ENCODE measurements at places on chromosomes 12 and 14.

- DNase-seq: no peak
Observed at GRCh38 chr14:61254808-61255526, 26.2 kb downstream of the TMEM30B start.

DNA sequence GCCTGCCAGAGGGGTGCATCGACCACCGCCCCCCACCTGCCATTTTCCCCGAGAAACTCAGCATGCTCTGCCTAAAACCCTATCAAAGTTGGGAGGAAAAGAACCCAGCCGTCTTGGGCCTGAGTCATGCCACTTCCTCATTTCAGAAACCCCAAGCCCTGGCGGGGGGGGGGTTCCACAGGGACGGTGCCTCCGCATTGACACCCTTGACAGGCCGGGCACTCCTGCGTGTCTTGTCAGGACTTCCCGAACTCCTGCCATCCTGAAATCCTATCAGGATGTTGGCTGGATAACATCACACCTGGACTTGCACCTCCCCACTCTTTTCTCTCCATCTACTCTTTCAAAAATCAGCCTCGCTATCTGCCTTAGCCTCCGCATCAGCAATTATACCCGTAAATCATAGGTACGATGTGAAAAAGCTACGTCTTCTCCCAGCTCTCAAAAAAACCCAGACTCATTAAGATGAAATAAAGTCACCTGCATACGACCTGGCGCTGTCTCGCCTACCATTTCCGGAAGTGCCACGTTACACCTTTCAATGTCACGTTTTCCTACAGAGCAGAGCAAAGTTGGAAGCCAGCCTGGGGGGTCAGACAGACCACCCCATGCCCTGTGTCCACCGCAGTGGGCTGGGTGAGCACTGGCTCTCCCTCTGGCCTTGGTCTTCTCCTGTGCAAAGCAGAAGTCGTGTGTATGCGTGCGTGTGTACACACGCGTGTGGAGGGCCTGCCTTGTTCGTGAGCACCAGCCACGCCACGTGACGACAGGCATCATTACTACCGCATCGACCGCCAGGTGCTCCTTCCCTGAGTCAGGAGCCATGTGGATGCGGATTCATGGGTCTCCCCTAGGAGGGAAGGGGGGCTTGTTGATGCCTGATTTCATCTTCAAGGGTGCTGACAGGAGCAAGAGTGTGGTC, 96.7 kb downstream of the RFLNA start:
- DNase-seq: no peak

GRCh38 chr14:23370221-23370620, 2.4 kb upstream of the IL25 start:
- no peak for DNase-seq

DNA sequence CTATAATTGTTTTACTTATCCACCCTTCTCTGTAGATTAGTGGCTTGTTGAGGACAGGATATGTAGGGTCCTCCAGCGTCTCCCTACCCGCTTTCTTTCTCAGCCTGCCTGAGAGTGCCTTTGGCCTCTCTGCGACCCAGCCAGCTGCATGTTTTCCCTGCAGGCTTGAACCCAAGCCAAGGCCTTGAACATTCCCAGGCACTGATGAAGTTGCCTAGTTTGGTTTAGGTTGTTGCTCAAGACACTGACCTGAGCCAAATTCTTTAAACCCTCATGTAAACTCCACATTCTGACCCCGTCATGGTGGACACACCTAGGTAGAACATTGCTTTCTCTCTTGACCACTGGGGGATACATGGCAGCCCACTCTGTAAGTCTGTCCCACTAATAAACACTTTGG, 33.4 kb upstream of the TXNRD1 start:
- peak; percentile 89 for DNase-seq

GRCh38 chr12:31914927-31915326, 44.3 kb upstream of the RESF1 start:
- DNase-seq: no peak

DNA sequence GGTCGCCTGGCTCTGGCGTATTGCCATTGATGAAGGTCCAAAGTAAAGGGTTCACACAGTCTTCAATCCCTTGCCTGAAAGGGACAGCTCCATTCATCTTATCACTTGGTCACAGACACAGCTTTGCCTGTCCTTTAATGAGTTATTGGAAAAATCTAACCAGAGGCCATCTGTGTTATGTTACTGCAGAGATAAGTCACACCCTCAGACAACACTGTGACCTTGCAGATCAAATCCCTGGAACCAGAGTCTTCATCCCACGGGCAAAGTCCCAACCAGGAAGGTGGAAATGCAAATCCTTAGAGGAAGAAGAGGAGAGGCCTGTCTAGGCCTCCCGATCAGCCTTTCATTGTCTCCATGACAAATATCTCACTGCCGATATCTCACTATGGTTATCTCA, 68.3 kb upstream of the SCN8A start:
- no peak for DNase-seq

DNA sequence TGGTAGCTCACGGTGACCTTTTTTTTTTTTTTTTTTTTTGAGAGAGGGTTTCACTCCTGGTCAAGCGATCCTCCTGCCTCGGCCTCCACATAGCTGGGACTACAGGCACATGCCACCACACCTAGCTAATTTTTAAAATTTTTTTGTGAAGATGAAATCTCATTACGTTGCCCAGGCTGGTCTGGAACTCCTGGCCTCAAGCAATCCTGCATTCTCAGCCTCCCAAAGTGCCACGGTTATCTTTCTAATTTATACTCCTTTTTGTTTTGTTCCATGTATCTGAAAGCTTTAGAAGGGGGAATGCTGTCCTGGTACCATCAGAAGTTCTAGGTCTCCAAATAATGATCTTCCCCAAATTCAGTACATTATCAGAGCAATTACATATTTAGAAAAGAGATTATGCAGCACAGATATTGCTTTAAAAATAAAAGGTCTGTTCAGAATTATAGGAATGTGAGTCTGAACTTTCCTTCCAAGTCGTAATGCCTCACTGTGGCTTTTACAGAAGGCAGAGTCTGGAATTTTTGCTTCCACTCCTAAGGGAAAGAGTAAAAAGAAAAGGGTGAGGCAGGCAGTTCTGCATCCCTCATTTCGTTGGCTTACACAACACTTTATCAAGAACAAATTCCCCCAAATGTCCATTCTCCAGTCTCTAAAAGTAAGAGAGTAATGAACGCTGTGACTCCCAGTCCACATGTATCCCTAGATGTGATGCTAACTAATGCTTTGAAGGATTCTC, 73.0 kb downstream of the GCH1 start:
- no peak for DNase-seq

GRCh38 chr14:58812050-58812910, 174.5 kb downstream of the DACT1 start:
- no peak for DNase-seq

GRCh38 chr12:106984588-106985137, 2.3 kb downstream of the MTERF2 start:
- DNase-seq: no peak

GRCh38 chr12:33044447-33044846, 147.9 kb upstream of the PKP2 start:
- DNase-seq: no peak

DNA sequence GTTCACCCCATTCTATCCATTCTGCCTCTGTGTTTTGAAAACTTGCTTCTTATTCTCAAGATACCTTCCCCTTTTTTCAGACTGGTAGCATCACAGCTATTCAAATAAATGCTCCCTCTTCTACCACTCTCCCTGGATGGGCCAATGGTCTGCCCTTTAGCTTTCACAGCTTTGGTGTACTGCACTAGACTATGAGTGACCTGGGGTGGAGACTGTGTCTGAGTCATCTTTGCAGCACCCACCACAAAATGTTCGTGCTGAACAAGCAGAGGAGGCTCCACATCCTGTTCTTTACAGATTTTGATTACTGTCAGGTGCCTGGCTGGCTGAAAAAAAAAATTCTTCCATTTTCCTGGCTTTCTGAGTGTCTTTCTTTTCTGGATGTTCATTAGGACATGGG, 1104.1 kb upstream of the TMEM132C start:
- DNase-seq: no peak

- no peak for DNase-seq
Observed at GRCh38 chr12:38759621-38760020, 145.8 kb downstream of the CPNE8 start.

DNA sequence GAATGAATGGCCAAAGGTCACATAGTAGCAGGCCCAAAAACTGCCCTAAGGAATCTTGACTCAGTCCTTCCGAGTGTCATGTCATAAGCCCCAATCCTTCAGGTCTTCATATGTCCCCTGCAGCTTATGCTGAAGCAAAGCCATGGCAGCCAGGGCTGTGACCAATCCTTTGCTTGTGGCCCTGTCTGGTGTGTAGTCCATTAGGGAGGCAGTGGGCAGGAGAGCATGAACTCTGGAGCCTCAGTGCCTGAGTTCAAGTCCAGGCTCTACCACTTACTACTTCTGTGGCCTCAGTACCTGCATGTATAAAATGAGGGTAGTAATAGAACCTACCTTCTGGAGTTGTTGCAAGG, 20.3 kb downstream of the PLEKHG3 start:
- DNase-seq: no peak

DNA sequence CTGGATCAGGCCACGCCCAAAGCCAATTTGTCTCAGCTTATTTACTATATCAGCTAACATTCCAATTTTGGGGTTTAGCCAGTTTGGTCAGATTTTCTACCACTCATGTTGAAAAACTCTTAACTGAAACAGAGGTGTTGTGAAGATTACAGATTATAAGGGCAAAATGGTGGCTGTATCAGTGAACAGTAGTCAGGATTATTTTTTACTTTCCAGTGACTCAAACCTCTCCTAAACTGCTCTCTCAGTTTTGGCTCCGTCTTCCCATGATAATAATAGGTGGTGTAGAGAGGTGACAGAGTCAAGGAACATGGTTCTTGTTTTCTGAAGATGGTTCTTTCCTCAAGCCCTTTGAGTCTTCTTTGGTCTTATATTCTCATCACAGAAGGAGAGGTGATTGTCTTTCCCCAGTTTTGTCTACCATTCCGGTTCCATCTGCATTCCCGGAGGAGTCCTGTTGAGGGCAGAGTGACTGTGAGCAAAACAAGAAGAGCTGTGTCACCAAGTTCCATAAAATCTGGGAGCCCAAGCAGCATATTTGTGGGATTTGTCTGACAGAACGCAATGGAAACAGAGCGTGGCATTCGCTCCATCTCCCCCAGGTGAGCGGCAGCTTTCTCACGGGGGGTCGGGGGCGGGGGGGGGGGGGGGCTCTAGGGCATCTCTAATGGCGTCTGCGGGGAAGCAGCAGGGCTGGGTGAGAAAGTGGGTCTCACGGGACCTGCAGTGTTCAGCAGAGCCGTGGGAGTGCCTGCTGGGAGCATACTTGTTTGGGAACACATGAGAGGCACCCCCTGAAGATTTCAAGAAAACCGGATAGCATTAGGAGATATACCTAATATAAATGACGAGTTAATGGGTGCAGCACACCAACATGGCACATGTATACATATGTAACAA, 59.1 kb downstream of the TBC1D30 start:
- no peak for DNase-seq

GRCh38 chr12:94706250-94706661, 55.9 kb upstream of the TMCC3 start:
- DNase-seq: no peak

GRCh38 chr14:54537651-54538050, 27.9 kb downstream of the CGRRF1 start:
- no peak for DNase-seq

GRCh38 chr14:37655418-37655817, 60.0 kb downstream of the TTC6 start:
- DNase-seq: no peak

DNA sequence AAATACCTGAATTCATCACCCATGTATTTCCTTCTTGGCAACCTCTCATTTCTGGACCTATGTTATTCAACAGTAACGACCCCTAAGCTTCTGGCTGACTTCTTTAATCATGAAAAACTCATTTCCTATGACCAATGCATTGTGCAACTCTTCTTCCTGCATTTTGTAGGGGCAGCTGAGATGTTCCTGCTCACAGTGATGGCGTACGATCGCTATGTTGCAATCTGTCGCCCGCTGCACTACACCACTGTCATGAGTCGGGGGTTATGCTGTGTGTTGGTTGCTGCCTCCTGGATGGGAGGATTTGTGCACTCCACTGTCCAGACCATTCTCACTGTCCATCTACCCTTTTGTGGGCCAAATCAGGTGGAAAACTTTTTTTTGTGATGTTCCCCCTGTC, 356 bp downstream of the OR4Q2 start:
- DNase-seq: no peak

GRCh38 chr12:130429656-130430505, 92.2 kb downstream of the PIWIL1 start:
- DNase-seq: no peak

DNA sequence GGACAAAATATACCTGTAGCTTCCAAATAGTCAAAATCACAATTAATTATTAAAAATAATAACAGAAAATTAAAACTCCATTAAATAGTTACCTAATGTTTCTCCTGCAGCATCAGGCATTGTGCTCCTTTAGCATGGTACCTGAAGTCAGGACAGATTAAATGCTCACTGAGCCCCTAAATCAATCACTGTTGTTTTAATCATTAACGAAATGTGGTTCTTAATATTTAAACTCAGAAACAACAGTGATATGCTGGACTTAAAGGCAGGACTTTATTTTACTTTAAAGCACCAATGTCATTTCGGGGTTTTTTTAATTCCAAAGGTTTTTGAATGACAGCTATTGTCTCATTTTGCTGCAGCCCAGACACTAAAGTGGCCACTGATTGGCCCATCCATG, 2.0 kb upstream of the BMP4 start:
- DNase-seq: no peak

- DNase-seq: no peak
Observed at GRCh38 chr12:49368240-49368600, 958 bp downstream of the SPATS2 start.

- DNase-seq: no peak
Observed at GRCh38 chr14:28142400-28143015, 624.1 kb upstream of the FOXG1 start.

- DNase-seq: no peak
Observed at GRCh38 chr12:26510354-26510674, 314.9 kb downstream of the SSPN start.

DNA sequence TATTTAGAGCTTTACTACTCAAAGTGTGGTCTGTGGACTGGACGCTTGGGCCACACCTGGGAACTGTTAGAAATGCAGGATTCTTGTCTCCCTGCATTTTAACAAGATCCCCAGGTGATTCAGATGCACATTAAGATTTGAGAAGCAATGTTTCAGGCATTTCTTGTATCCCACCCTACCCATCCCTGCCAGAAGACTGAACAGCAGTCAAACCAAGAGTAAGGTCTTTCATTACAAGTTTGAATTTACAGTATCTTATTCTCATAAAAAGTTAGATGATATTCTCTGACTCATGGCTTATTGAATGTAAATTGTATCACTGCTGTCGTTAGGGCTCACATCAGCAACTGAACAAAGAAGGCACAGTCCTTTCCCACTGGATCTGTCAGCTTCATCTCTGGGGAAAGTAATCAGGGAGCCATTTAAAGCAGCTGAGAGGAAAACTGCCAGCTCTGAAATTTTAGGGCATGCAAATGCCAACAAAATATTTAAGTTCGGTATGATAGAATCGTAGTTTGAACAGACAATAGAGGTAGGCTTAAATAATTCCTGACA, 141.1 kb downstream of the AKAP6 start:
- DNase-seq: no peak

DNA sequence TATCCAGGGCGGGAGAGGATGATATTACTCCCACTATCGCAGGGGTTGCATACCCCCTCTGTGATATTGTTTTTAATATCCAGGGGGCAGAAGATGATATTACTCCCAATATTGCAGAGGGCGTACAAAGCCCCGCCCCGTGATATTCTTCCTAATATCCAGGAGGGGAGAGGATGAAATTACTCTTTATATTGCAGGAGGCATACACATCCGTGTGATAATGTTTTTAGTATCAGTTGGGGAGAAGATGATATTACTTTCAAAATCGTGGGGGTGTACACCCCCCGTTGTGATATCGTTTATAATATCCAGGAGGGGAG, 52.9 kb upstream of the OXA1L start:
- no peak for DNase-seq
